ENCODE measurements at places on chromosomes 3 and 15.

- no peak for DNase-seq
Observed at GRCh38 chr15:84983294-84983693, 1.6 kb downstream of the PDE8A start.

GRCh38 chr3:113065336-113065735 is 74.6 kb downstream of the GTPBP8 start:
- DNase-seq, result no peak

DNA sequence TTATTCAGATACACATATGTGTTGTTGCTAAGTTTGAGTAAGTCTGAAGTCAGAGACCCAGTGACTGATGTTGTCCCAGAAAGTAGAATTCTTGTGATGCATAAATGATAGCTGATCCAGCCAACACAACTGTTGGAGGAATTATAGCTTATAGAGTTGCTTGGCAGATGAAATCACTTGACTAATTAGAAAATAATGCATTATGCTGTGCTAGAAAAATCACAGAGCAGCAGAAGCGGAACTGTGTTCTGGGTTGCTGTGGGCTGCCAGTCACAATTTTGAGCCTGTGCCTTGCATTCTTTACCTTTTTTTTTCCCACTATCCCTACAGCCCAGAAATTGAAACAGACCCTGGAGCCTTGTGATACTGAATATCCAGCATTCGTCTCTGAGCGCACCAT is 90.0 kb upstream of the LRTM1 start:
- no peak for DNase-seq

GRCh38 chr3:46693038-46693891 is at the start of gene ALS2CL:
Gene ALS2CL (minus strand): TSS chr3:46693679. CDS start chr3:46689440, 4,239 bp downstream.
- peak; percentile 45 for DNase-seq

DNA sequence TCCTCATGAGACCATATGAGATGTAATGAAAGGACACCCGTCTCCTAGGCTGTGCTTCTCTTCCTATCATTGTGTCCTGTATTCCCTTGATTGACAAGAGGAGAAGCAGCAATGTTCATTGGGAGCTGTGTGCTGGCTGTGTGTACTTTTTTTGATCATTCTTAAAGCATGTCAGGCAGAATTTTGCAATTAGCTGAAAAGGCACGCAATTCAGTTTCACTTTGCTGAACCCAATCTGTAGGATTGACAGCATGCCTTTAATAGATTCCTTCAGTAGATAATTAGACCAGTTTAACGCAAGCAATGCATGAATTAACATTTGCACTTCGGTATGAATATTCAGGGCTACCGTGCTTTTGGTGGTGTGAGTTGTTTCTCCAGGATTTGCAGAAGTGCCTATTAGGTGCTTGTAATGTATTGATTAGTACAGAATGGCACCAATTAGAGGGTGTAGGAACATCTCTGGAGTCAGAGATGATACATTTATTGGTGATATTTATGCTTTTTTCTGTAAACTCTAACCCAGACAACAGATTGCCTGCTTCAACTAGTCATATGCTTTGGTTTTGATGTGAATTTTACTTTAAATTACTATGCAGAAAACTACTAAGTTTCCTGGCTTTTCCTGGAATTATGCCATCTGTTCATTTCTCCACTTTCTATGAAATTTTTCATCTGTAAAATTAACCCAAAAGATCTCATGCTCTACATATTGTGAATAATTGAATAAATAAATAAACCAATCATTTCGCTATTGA is 114.3 kb downstream of the NSUN3 start:
- DNase-seq, result no peak

DNA sequence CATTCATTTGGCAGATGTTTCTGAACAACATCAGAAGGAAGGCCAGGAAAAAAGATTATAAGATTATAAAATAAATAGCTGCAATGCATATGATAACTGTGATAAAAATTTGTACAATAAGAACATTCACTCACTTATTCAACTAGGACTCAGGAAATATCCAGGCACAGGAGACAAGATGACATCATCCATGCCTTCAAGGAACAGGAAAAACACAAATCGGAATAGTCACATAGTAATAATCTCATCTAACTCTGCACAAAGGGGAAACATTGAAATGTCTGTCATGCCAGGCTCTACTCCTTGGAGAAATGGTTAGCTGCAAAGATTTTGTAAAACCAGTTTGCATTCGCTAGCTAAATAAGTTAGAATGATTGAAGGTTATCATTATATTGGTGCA is 233.5 kb upstream of the AGTR1 start:
- no peak for DNase-seq

DNA sequence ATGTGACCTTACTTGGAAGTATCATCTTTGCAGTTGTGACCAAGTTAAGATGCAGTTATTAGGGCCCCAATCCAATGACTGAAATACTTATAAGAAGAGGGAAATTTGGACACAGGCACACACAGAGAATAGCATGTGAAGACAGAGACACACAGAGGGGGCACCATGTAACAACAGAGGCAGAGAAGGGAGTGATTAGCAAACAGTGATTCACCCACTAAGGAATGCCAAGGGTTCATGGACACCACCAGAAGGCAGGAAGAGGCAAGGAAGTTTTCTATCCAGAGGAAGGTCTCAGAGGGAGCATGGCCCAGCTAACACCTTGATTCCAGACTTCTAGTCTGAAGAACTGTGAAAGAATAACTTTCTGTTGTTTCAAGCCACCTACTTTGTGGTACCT is 25.0 kb downstream of the SIDT1 start:
- DNase-seq, result peak; percentile 33

DNA sequence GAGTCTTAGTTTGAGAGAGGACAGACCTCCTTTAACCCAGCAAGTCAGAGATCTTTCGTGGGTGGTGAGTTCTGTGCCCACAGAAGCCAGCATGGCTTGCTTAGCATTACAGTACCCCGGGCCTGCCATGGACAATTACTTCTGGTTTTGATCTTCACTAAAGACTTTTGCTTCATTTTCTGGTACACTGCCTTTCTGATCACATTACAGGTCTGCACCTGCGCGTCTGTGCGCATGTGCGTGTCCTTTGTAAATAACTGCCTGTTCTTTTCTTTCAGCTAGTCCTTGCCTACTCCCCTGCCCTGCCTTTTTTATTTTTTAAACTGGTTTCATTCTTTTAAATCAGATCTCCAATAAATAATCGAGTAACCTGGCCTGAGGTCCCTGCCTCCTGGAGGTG is 57.1 kb upstream of the CMTM8 start:
- DNase-seq, result no peak

DNA sequence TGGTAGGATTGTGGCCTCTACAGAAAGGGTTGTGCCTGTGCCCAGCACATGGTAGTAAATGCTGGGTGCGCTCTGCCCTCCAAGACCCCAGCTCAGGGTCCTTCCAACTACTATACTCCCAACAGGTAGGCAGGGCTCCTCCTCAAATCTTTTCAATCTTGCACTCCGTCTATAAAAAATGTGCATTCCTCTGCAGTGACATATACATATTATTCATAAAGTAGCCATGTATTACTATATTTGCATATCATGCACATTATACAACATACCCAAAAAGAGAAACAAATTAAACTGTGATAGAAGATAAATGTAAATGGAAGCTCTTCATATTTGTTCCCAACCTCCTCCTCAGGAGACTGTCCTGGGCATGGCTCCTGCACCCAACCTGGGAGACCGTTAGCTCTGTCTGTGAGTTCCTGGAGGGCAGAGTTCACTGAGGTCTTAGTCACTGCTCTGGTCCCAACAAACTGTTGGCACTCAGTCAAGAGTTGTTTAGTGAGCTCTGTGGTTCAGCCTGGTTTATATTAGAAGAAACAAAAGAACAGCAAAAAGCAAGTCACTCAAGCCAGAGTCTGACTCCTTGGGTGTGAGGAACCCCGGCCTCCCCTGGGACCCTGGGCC is 47.7 kb upstream of the GRIP2 start:
- DNase-seq, result peak; percentile 50

DNA sequence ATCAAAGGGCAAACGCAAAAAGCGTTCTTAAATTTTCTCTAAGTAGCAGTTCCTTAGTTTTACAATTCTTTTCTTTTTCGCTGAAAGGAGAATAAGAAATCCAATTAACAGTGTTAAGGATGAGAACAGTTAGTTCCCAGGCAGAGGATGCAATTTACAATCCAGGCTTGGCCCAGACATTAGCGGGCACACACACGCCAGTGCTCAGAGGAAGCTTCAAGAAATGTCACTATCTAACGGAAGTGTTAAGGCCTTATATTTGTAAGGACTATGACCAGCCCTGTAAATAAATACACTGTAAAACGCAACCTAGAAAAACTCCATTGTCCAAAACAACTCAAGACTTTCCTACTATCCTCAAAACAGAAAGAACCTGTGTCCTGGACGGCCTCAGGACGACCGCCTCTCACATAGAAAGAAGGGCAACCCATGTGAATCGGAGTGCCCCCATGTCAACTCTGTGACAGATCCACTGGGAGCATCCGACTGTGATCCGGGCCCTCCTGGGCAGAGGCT is 1.3 kb downstream of the ACAP2 start:
- peak; percentile 71 for DNase-seq

DNA sequence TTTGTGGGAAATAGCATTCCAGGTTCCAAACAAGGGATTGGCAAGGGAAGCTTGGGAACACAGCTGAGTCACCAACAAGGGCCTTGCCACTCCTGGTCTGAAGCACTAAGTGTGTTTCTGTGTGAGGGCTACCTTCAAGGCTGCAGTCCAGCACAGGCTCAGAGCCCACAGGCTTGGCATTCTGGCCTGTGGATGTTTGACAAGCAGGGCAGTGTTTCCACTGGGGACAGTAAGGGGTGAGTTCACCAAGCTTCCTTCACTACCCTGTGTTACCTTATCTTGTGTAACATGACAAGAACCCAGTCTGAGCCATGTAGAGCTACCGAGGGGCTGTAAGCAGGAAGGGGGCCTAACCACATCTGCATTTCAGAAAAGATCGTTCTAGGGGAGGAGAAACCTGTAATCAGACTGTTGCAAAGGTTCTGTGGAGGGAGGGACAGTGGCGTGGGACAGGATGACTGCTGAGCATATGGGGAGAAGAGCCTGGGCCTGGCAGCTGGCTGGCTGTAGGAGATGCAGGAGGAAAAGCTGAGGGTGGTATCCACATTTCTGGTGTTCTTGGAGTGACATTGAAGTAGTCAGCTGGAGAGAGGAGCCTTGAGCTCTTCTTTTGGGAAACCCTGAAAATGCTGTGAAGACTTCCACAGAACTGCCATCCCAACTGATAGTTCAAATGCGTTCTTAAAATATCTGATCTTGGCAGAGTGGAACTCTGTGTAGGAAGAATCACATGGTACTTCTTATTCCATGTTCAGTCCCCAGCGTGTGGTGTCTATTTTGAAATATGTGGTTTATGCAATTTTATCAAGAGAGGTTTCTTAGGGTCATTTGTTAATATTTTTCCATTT is 61.3 kb downstream of the CTDSPL start:
- DNase-seq, result no peak

- DNase-seq, result no peak
Observed at GRCh38 chr3:43584043-43584826, 37.6 kb downstream of the ANO10 start.
